ENCODE measurements at places on chromosomes 12 and 14.

DNA sequence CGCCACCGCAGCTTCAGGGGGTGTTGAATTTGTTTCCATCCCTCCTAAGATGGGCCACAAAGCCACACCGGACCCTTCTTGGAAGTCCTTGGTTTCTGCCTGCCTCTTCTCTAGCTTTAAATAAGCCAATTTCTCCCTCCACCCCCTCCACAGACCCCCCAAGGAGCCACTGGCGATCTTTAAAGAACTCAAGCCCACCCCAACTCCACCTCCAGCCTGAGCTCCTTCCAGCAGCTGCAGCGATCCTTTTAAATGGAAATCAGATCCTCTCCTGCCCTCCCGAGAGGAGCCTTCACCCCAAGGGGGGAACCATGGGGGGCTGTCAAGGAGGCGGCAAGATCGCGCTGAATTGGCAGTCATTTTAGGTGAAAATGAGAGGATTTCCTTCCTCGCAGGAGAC, 133.1 kb downstream of the NCOR2 start:
- no peak for DNase-seq

DNA sequence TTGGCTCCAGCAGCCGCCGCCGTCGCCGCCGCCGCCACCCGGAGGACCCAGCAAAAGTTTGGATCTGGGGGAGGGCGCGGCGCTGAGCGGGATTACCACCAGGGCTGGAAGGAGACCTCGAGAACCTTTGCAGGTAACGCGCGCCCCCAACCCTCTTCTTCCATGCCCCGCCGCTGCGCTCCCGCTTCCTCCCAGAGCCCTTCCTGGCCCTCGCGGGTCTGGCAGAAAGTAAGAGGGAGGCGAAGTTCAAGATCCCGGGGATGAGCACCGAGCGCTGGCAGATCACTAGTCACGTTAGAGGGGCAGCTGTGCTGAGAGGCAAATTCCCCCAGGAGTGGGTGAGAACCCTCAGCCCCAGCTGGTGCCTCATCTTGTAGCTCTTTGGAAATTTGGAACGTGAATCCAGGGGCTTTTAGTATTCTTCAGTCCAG, 3.9 kb downstream of the FLRT2 start:
- no peak for DNase-seq

GRCh38 chr14:75175677-75176141, 703 bp downstream of the TMED10 start:
- no peak for DNase-seq

DNA sequence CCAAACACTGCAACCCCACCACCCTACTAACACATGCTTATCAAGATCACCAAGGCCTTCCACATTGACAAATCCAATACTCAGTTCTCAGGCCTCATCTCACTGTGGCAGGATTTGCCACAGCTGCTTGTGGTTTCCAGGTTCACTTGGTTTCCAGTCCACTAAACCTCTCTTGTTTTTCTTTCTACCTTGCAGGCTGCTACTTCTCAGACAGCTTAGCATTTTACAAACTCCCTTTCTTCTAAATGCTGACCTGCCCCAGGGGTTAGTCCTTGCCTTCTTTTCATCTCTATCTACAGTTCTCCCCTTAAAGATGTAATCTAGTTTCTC, 84.1 kb downstream of the BCAT1 start:
- no peak for DNase-seq

GRCh38 chr12:58811346-58811745, 109.0 kb downstream of the LRIG3 start:
- no peak for DNase-seq

DNA sequence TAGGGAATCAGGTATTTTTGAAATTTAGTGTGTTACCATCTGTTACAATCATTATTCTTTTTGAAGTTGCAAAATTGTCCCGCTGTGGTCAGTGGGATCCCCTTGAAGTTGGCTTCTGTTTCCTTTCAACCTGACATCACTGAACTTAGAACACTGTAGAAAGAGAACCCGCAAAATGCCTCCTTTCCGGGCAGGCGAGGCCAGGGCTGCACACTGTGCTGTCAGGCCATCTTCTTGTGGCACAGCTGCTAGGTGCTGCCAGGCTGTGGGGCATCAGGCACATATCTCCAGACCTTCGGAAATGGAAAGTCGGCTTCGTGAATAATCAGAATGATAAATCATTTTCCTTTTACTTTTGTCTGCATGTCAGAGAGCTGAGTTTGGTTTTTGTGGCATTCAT, 103.5 kb downstream of the GLT1D1 start:
- DNase-seq = no peak

DNA sequence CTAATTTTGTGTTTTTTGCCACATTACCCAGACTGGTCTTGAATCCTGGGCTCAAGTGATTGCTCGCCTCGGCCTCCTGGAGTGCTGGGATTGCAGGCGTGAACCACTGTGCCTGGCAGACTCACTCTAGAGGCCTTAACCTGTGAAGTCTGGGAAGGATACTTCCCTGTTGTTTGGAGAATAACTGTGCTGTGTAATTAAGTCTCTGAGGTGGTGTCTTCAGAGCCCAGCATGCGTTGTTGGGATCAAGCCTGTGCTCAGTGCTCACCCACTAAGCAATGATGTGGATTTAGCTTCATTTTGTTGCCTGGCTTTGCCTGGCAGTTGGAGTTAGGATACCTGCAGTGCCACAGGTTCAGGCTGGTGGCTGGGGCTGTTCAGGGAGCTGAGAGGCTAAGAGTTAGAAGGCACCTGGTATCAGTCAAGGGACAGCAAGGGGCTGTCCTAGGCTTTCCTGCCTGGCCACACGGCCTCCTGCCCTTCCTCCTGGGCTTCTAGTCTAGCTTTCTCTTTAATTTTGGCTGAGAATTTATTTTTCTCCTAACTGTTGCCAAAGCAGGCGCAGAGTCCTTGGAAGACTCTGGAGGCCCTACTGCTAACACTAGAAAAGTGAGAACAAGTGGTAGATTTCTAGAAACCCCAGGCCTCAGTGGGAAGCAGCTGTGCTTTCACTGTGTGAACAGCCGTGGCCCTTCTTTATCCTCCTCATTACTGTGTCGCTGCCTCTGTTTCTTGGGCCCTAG, 38.5 kb downstream of the EP400 start:
- no peak for DNase-seq

DNA sequence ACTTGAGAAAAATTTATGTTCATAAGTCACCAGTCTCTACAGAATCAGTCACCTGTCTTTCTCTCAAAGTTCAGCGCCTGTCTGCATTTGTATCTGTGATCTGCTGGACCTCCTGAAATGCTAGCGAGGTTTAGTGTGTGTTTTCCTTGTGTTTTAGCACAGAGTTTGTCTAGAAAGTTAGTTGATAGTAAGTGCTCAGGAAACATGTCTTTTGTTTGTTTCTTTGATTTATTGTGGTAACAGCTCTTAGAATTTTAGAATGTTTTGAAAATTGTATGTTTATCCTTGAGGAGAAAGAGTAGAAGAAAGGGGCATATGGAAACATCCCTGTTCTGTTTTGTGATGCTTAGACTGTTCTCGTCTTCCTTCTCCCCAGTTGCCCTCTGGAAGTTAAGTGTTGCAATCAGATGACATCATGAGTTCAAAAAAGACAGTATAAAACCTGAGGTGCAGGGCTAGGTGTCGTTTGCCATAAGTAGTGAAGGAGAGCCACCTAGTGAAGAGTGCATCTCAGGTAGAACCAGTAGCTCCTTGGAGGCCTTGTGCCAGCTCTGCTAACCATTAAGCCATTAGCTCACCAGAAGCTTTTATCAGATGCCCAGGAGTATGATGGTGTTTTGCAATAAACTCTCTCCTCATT, 44.8 kb downstream of the FBXW8 start:
- peak; percentile 5 for DNase-seq

- DNase-seq = peak; percentile 45
These were observed at the start of gene WSB2 for GRCh38 chr12:118061011-118061872. Gene WSB2 (minus strand): TSS chr12:118061179. CDS start chr12:118061048, 131 bp downstream.

- DNase-seq = no peak
These were observed 6.8 kb downstream of the RAB35 start for GRCh38 chr12:120109570-120110267.

- no peak for DNase-seq
These were observed 18.7 kb upstream of the KIF26A start for GRCh38 chr14:104119488-104120251.

DNA sequence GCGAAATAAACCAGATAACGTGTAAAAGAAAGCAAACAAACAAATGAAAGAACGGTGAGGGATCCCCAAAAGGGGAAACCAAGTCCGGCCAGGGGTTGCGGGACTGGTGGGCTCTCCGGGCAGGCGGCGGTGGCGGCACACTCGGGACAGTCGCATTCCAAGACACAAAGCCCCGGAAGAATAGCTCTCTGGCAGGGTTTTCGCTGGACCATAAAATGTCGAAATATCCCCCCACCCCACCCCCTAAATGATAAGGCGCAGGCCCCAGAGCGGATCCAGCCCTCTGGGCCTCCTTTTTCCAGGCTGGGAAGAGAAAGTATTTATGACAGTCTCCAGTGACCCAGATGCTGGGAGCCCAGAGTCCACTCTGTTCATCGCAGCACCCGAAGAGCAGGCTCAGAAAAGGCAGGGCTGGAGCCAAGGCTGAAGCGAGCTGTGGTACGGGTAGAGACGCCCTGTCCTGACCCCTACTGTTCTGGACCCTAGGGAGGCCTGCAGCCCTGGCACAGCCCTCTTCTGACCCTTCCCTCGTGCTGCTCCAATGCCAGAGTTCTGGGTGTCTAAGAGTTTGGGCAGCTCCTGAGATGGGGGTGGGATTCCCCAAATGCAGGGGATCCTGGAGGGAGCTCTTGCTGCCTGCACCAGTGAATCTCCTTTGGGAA, 2.1 kb upstream of the HOXC8 start:
- no peak for DNase-seq
